Activated naive CD4-positive, alpha-beta T cell (primary cell): ENCODE measurements at places on chromosomes 6 and 20.

DNA sequence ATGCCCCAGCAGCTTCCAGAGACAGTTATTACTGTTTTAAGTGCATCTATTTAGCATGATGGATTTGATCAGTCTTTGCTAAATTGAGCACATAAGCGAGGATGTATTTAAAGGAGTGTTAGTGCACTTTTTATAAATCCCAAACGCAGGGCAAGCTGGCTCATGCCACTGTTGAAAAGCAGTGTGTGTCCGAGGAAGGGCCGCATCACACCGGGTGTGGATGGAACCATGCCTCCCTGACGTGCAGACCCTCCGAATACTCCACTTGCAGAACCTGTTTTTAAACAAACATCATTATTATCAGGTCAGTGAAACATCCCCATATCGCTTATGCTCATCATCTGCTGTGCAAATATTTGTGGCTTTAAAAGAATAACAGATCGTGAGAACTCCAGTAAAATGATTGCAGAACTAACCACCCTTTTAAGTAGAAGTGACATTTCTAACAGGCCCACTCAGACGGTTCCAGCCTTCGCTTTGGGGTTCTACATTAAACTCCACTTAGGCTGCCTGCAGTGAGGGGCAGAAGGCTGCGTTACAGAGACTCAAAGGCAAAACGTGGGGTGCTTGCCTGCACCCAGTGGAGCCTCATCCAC, 190.1 kb downstream of the CDH4 start:
- DNase-seq: no peak

DNA sequence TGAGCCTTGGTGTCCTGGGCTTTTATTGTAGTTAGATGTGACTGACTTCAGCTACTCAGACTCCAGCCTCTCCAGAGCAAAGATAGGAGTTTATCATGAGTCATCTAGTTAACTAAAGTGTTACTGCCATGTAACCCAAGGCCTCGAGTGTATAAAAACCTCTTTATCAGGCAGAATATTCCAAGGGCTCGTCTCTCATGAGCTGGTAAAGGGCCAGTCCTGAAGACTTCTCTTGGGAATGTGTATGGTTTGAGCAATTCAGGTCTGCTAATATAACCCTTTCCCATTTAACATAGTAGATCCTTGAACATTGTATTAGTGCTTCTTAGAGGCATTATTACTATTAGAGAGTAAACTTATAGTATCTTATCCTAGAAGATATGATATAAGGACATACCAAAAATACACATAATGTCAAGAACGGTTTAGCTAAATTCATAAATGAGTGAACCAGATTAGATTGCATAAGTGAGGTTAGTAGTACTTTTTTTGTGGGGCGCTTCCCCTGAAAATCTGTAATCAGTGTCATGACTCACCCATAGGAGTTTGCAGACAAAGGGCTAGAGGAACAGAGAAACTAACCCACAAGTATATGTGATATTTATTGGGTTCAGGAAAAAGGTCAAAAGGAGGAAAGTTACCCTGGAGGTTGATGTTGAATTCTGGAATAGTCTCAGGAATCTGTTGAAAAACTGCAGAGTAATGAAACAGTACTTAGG, 16.0 kb downstream of the DSE start:
- no peak for DNase-seq

GRCh38 chr6:7261032-7261841, 51.8 kb downstream of the SSR1 start:
- no peak for DNase-seq

DNA sequence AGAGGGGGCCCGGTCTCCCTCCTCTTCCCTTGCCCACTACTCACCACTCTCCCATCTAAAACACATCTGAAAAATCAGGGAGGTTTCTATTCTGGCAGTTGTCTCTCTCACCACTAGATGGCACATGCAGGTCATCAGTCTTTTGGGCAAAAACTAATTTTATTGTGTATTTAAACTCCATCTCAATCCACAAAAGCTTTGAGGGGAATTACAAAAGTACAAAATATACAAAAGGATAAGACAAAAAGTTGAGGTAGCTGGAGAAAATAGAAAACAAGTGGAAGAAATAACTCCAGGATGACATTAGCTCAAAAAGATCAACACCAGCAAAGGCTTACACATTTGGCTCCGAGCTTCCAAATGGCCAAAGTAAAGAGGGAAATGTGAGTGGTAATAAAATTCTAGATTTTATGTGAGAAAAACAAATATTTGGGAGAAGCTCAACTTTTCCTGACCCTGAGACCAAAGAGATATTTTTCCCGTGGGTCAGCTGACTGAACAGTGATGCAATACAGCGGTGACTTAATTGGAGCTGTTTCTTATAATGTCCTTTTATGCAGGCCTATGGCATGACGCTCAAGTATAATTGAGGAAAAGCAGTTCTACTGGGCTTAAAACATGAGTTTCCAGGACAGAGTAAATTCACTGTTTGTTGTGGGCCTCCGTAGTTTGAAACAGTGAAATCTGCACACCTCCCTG, 79.8 kb upstream of the CHD6 start:
- DNase-seq: no peak

GRCh38 chr6:85672623-85673022, 29.9 kb upstream of the SYNCRIP start:
- no peak for DNase-seq
